ENCODE measurements at places on chromosomes 16 and 17.

DNA sequence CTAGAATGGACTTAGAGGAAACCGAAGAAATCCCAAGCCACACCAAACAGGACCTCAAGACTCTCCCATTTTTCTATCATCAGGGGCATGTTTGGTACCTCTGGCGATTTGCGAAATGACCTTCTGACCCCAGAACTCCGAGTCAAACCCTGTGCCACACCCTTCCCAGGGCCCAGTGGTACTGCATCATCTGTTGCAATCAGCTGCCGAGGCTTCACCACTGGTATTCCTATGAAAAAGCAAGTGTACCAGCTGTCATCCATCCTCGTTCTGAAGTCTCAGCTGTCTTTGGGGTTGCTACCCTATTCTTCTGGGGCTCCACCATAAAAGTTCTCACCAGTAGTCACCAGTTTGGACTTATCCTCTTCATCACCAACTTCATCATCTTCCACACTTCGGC, 2.3 kb upstream of the RSKR start:
- DNase-seq, result no peak

- DNase-seq, result peak; percentile 85
Observed at GRCh38 chr17:8192070-8192815, 2.3 kb upstream of the BORCS6 start.

DNA sequence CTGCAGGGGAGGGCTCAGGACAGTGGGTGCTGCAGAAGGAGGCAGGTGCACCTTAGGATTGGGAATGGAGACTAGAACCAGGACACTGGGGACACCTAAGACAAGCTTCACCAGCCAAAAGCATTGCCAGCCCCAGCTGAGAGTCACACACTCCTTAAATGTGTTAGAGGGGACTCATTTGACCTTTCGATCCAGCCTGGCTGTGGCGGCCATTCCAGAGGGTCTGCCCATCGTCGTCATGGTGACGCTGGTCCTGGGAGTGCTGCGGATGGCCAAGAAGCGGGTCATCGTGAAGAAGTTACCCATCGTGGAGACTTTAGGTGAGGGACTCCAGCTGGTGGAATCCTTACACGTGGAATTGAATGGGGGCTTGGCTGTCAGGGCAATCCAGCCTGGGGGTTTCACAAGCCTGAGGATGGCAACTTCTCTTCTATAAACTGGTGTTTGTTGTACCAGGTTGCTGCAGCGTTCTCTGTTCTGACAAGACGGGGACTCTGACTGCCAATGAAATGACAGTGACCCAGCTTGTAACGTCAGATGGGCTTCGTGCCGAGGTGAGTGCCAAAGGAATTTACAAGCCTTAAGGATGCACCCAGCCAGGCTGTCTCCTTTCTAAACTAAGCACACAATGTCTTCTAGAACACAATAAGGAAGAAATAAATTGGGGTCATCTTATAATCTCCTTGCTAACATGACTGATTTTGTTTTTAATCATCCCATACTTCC, 65.3 kb downstream of the MEAK7 start:
- DNase-seq, result no peak

DNA sequence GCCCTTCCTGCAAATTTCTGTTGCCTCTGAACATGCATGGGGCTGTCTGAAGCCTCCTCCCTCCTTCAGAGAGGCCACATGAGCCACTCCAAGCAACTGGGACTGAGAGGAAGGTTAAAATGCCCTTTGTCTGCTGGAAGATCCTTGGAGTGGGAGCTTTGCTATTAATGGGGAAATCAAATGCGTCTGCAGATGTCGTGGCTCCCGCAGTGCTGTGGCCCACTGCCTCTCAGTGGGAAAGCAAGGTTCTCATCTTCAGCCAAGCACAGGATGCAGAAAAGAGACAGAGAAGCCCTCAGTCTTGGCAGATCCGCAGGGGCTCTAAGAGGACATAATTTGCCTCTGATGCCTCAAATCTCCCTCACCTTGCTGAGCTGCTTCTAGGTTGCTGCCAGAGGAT, 34.8 kb downstream of the PEMT start:
- no peak for DNase-seq

GRCh38 chr17:3693829-3694231, 2.1 kb downstream of the P2RX5 start:
- DNase-seq, result no peak

DNA sequence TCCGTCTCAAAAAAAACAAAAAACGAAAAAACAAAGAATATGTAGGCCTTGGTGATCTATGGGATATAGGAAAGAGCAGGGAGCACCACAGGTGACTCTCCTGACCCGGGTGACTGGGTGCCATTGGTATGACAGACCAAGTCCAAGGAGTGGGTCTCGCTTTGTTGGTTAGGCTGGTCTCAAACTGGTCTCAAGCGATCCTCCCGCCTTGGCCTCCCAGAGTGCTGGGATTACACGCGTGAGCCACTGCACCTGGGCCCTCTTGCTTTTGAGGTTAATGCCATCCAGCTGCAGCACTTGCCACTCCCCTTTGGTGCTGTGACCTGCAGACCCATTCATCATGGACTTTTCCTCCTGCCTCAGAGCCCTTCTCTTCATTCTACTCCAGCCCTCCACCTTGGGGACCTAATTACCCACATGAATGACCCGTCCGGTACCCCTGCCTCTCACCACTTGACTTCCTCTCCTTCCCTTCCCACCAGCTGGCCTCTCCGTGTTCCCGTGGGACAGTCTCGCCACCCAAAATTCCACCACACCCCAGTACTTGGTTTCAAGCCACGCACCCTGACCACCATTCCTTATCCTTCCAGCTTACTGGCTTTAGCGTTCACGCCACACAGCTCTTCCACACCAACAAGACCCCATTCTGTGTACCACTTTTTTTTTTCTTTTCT, 3.2 kb upstream of the UBE2G1 start:
- DNase-seq, result no peak

GRCh38 chr17:14458724-14459123, 157.8 kb downstream of the HS3ST3B1 start:
- DNase-seq, result no peak

- DNase-seq, result no peak
Observed at GRCh38 chr17:58527306-58527705, 12.9 kb upstream of the MTMR4 start.

DNA sequence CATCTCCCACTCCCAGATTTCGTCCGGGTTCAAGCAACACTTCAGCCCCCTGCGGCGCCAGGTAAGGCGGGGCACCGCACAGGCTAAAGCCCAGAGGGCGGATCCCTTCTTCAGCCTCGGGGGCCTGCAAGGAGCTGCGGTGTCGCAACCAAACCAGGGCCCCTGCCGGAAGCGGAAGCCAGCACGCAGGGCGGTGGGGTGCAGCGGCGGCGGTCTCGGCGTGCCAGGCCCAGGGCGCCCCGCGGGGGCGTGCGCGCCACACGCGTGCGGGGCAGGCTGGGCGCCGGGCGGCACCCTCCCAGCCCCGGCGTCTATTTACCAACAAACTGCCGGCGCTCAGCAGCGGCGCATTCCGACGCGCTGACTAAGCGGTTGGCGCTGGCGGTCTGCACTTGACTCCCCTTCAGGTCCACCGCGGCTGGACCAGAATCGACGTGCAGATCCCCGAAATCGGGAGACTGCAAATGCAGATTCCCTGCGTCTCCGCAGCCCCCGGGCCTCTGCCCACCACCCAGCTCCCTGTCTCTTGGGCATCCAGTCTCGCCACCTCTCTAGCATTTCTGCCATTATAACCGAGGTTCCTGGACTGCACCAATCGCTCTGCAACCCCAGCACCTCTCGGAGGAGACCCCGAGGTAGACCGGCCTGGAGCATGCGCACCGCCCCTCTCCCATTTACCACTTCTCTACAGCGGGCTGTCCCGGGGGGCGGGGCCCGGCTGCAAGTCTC, 421 bp upstream of the DLX4 start:
- no peak for DNase-seq

All from NCI-H1930 (cell line).